Fibroblast of upper back skin (primary cell): ENCODE measurements at places on chromosomes 11 and 22.

GRCh38 chr22:35386670-35387288 is 5.9 kb downstream of the HMOX1 start:
- DNase-seq, result no peak

DNA sequence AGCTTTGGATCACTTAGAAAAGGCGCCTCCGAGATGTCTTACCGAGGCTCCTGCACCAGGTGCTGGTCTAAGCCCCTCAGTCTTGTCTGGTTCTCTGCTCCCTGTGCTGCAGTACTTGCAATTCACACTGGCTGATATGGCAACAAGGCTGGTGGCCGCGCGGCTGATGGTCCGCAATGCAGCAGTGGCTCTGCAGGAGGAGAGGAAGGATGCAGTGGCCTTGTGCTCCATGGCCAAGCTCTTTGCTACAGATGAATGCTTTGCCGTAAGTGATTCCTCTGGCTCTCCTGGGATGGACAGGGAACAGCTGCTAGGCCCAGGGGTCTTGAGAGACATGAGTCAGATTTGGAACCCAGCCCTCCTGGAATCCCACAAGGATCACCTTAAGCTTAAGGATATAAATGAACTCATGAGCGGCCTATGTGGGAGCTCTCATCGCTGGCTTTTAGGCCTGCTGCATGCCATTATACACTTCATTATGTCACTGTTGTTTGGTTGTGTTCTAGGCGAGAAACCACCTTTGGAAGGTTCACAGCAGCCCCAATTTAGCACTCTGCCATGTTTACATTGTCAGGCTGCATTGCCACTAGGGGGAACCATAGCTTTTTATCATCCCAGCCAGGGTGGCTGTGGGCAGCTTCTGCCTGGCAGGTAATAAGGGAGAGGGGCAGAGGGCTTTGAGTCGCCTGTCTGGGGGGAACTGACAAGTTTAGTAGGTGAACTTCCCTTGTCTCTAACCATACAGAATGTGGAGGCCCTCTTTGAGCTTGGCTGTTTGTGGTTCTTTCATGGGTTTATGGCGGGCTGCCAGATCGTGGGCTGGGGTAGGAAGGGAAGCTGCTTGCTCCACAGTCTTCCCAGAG is 8.5 kb downstream of the ACAD8 start:
- no peak for DNase-seq

DNA sequence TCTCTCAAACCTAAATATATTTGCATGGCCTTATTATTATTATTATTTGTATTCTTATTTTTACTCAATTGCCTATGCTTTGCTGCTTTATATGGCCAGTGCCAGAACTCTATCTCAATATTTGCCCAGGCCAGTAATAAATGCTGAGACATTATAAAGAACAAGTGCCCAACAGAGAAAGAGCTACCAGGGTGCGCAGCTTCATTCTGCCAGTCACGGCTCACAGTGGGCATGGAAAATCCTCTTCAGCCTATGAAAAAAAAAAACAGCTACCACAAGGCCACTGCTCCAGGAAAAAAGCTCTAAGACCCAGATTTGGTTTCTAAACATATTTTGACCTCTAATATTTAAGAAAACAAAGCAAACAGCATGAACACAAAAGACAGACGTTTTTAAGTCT is 1223.6 kb downstream of the LRRC4C start:
- DNase-seq, result no peak

GRCh38 chr11:119739021-119739703 is 10.2 kb upstream of the NECTIN1 start:
- no peak for DNase-seq

GRCh38 chr11:102589047-102589459 is 36.1 kb downstream of the MMP20 start:
- DNase-seq, result no peak

DNA sequence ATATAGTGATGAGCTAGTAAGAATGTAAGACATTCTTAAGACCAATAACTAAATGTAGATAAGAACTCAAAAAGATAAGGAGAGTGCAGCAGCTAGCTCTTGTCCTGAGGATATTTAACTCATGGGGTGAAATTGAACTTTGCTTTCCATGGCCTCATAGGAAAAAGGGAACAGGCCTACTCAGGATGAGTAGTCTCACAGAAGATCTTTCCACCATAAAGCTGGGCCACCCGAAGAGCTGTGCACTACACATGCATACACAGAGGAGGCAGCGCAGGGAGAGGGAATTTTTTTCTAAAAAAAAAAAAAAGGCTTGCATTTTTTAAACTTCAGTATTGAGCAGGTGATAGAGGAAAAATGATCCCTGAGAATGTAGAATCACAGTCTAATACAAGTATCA is 59.9 kb upstream of the CFAP300 start:
- no peak for DNase-seq

GRCh38 chr11:109974523-109974922 is 118.7 kb upstream of the ZC3H12C start:
- no peak for DNase-seq

DNA sequence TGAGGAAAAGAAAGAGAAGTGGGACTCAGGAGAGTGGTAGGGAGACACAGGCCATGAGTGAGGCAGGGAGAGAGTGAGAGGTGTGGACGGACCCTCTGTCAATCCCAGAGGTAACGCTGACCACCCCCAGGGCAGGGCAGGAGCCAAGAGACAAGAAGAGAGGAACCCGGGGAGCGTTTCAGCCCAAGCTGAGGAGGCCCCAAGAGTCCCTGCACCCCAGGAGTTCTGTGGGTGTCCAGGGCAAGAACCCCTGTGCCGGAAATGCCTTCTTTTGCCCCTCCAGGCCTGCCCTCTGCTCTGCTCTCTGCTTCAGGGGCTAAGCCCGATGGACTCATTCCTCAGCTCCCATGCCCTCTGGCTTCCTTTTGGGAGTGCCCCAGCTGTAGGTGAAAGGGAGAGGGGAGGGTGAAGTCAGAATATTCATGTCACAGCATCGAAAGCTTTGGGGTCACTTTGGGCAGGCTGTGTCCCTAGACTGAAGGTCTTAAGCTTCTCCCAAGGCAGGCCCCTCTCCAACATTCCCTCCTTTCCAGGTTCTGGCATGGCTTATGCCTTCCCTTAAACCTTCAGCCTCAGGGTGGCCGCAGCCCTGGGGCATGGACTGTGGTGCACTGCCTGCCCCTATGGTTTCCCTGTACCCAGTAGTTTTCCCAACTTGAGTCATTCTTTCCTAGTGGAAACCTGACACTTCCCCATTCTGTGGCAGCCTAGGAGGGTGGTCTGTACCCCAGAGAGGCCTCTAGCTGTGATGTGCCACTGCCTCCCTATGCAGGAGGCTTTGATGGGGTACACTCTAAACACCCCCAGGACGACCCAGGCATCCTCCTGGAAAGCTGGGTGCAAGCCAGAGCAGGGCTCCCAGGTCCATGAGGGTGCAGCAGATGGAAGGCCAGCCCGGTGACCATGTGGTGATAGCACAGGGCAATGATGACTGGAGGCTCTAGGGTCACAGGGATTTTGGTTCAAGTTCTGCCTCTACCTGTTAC is 27.1 kb downstream of the MYEOV start:
- DNase-seq, result peak; percentile 41

DNA sequence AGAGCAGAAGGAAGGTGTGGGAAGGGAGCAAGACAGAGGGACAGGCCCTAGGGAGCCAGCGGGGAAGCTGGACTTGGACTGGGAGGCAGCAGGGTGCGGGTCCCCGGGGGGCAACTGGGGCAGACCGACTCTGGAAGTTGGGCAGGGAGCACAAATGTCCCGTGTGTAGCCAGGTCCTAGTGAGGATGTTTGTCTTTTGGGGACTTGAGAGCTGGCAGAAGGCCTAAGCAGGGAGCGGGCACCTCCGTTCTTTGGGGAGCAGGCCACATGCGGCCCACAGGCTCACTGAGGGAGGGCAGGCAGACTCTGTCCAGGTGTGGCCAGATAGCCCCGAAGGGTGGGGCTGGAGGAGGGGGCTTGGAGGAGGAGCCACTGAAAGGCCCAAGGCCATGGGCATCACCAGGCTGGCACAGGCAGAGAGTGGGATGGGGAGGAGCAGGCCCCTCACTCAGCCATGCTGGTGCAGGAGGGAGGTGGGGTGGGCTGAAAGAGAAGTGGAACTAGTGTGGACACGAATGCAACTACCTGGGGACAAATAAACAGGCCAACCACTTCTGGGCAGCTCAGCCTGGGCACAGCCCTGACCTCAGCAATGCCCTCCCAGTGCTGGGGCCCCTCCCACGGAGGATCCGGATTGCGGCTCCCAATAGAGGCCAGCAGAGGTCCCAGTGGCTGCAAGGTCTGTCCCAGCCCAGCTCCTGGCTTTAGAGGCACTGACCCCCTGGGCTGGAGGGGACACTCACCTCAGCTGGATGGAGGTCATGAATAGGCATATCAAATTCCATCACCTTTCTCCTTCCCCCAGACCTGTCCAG is 1.3 kb upstream of the SCARF2 start:
- DNase-seq, result no peak
